NCI-H1930 (cell line): ENCODE measurements at places on chromosomes 5 and 9.

- DNase-seq, result no peak
These were observed 4.4 kb upstream of the GRPEL2 start for GRCh38 chr5:149340920-149341319.

DNA sequence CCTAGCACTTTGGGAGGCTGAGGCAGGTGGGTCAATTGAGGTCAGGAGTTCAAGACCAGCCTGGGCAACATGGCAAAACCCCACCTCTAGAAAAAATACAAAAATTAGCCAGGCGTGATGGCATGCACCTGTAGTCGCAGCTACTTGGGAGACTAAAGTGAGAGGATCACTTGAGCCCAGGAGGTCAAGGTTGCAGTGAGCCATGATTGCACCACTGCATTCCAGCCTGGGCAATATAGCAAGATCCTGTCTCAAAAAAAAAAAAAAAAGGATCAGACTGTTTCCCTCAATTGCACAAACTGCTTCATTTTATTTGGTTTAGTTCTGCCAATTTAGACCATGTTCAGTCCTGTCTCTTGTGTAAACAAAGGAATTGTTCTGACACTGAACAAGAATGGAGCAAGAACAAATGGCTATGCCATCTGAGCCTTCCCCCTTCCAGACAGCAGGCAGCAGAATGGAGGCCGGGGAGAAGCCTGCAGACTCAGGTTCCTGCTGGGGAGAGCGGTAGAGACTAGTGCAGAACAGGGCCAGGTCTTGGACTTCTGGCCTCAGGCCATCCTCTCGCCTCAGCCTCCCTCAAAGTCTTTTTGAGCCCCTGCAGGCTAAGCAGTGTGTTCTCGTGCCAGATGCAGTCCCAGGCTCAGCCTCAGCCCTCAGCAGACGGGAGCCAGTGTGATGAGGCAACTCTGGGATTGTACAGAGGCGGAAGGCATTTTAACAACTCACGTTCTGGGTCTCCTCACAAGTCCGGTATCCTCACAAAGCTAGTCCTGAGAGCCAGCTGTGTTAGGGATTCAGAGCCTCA is 18.2 kb downstream of the HNRNPH1 start:
- no peak for DNase-seq

- DNase-seq, result no peak
These were observed 15.4 kb upstream of the RASA1 start for GRCh38 chr5:87252283-87252605.

GRCh38 chr5:67997892-67998457 is 217.6 kb upstream of the PIK3R1 start:
- no peak for DNase-seq

DNA sequence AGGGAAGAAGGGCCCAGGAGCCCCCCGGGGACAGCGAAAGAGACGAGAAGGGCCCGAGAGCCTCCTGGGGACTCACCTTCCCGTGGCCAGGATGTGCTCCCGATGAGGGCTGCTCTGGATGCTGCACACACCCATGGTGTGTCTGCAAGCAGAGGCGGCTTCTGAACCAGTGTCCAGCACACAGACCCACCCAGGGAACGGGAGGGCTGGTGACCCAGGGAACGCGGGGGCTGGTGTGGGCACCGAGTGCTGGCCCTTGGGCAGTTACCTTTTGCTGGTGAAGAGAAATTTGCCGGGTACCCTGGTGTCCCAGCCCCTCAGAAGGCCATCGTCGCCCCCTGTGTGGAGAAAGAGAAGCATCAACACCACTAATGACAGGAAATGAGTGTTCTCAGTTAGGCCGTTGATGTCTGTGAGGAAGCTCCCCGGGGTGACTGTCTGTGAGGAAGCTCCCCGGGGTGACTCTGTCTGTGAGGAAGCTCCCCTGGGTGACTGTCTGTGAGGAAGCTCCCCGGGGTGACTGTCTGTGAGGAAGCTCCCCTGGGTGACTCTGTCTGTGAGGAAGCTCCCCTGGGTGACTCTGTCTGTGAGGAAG is 13.2 kb downstream of the MRPL41 start:
- DNase-seq, result no peak

GRCh38 chr5:131769961-131770360 is 26.9 kb downstream of the FNIP1 start:
- DNase-seq, result no peak

GRCh38 chr5:26805076-26805475 is 233.3 kb downstream of the CDH9 start:
- DNase-seq, result no peak

GRCh38 chr9:84374516-84374915 is 34.0 kb upstream of the SLC28A3 start:
- no peak for DNase-seq

GRCh38 chr5:94900006-94900505 is 281.6 kb downstream of the SLF1 start:
- no peak for DNase-seq

DNA sequence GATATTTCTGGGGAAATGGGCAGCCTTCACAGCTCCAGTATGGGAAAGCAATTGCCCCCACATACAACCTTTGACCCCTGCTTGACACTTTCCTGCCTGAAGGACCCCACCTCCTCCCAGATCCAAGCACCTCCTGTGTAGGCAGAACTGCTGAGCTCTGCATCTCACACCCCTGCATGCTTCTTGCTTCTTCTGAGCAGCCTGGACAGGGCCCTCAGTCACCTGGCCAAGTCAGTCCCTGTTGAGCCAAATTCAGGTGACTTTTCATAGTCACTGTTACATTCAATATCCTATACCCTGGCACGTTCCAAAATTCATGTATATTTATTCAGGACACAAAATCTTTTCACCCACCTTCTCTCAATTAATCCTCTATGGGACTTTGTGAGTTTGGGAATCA is 30.4 kb upstream of the CTSL start:
- no peak for DNase-seq

DNA sequence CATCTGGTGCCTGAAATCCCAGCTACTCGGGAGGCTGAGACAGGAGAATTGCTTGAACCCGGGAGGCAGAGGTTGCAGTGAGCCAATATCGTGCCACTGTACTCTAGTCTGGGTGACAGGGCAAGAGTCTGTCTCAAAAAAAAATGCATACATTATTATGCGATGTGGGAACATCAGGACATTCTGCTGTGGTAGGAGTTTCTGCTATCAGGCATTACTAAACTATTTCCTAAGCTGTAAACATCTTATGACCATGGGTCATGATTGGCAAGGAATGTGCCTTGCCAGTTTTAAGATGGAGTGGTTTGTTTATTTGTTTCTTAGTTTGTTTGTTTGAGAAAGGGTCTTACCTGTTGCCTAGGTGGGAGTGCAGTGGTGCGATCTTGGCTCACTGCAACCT is 45.1 kb upstream of the FAM120A start:
- no peak for DNase-seq

GRCh38 chr9:137029058-137029936 is 1.3 kb upstream of the ABCA2 start:
- DNase-seq, result peak; percentile 42

GRCh38 chr9:76044266-76044819 is 153.9 kb downstream of the PCSK5 start:
- DNase-seq, result no peak

DNA sequence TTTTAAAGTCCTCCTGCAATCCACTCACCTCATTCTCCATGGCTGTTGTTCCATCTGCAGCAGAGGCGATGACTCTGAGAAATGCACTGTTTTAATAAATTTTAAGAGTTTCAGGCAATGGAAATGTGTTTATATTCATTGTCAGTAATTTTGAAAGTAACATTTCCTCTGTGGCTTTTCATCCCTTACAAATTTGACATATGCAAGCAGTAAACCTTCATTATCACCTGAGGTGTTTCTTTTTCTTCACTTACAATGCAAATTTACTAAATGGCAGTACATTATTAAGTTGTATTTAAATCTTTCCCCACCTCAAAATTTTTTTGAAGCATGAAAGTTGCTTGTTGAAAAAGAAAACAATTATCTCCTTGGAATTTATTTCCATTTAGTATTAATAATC is 136.9 kb downstream of the DIRAS2 start:
- no peak for DNase-seq

GRCh38 chr5:75192804-75193203 is 43.9 kb downstream of the ANKRD31 start:
- no peak for DNase-seq

- DNase-seq, result peak; percentile 14
These were observed 13.1 kb downstream of the LRRC26 start for GRCh38 chr9:137156567-137157375.

GRCh38 chr5:68344447-68345111 is 129.0 kb downstream of the PIK3R1 start:
- DNase-seq, result no peak

- DNase-seq, result no peak
These were observed 38.7 kb upstream of the ANGPTL2 start for GRCh38 chr9:127161081-127161624.

DNA sequence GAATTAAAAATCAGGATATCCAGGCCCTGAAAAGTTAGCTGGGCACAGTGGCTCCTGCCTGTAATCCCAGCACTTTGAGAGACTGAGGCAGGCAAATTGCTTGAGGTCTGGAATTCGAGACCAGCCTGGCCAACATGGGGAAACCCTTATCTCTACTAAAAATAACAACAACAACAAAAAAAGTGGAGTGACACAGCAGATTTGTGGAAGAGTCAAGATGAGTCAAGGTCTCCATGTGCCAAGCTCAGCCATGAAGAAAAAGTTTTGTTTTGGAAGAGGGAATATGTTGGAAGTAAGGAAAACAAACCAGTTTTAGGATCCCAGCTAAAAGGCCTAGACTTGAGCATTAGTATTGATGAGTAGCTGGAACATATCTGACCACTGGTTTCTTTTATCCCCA is 14.7 kb downstream of the LRRC70 start:
- DNase-seq, result no peak

GRCh38 chr5:113237893-113238292 is 196.9 kb downstream of the TSSK1B start:
- no peak for DNase-seq

DNA sequence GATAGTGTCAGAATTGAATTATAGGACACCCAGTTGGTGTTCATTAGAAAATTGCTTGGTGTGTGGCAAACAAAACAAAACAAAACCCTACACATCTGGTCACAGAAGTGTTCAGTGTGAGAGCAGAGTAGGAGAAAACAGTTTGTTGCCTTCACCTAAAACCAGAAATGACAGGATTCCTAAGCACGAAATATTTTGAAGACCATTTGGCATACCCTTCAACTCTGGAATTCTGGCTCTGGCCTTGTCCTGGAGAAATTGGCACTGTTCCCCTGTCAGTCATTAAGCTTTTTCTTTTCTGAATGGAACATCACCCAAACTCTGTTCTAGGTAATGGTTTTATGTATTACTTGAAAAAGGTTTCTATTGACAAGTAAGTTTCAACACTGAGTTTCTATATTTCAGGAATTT is 110.2 kb upstream of the PCA3 start:
- DNase-seq, result no peak

DNA sequence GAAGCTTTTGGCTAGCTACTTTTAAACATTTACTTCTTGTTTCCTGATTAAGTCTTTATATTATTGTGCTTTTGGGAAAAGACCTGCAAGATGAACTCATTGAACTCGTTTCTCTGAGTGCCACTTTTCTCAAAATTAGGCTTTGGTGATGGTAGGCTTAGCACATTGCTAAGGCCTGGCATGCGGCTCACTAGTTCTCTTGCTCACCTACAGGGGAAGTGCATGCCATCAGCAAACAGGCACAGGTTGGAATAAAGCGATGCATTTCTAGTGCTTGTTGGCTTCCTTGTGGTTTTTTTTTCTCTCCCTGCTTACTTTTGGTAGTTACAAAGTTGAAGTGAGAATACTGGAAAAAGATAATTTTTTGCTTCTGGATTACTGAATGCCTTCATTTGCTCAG is 41.4 kb downstream of the TLE4 start:
- DNase-seq, result no peak

- DNase-seq, result no peak
These were observed 4.0 kb downstream of the RNF183 start for GRCh38 chr9:113298924-113299770.

- no peak for DNase-seq
These were observed 47.9 kb upstream of the HSPA9 start for GRCh38 chr5:138623053-138623452.

- no peak for DNase-seq
These were observed 22.6 kb downstream of the SLC6A18 start for GRCh38 chr5:1247811-1248210.

GRCh38 chr9:101247297-101247696 is 137.5 kb downstream of the BAAT start:
- DNase-seq, result no peak

- DNase-seq, result no peak
These were observed 61.3 kb downstream of the BOD1 start for GRCh38 chr5:173554989-173555705.

DNA sequence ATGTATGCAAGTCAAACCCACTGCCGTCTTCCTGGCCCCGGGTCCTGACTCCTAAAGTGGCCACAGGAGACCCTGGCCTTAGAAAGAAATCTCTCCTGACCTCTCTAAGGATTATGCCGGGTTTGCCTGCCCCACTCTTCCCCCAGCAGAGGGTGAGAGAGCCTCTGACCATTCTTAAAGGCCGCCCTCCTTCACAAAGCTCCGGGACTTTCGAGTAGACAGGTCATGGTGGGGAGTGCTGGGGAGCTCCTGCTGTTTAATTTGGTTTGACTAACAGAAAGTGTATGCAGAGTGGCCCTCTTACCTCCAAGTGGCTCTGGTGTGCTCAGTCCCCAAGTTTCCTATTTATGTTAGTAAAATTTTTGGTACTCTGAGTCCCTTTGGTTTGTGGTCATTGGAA is 111.8 kb downstream of the LRRC70 start:
- DNase-seq, result no peak

DNA sequence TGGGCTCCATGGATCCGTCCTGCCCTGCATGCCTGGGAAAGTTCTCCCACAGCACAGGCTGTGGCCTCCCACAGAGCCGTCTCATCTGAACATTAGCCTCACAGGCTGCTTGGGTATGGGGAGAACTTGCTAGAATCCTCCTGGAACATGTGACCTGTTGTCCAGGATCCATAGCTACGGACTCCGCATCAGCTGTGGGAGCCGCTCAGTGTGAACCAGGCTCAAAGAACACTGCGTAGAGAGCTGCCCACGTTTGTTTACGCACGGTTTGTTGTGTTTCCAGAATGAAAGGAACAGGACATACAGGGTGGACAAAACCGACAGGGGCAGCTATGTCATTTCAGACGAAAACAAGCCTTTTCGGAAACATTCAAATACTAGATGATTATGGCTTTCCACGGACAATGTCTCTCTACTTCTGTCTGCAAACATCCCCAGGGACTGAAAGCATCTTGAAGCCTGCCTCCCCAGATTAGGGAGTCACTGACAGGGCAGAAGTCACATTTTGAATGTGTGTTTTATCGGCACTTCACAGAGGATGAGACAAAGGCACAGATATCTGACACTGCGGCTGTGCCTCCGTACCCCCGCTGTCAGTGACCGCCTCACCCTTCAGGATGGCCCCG is 390.3 kb downstream of the GADD45G start:
- DNase-seq, result no peak

- peak; percentile 30 for DNase-seq
These were observed 309.5 kb downstream of the PDE4D start for GRCh38 chr5:59583810-59584562.

GRCh38 chr9:81633952-81634854 is 55.1 kb downstream of the TLE1 start:
- DNase-seq, result no peak

- DNase-seq, result no peak
These were observed 23.6 kb downstream of the MARCHF3 start for GRCh38 chr5:127006744-127007143.

- DNase-seq, result no peak
These were observed 625 bp upstream of the UBLCP1 start for GRCh38 chr5:159262472-159262858.

- no peak for DNase-seq
These were observed 442.5 kb upstream of the COX7C start for GRCh38 chr5:86175224-86175623.

GRCh38 chr9:97704851-97705250 is 7.7 kb upstream of the XPA start:
- DNase-seq, result no peak
